ENCODE measurements at places on chromosomes 2 and 18.

GRCh38 chr18:48531908-48532307 is 6.9 kb upstream of the CTIF start:
- DNase-seq: no peak

GRCh38 chr2:101815154-101815553 is 117.6 kb downstream of the MAP4K4 start:
- DNase-seq: no peak

GRCh38 chr2:88690591-88691338 is 708 bp upstream of the RPIA start:
- no peak for DNase-seq

DNA sequence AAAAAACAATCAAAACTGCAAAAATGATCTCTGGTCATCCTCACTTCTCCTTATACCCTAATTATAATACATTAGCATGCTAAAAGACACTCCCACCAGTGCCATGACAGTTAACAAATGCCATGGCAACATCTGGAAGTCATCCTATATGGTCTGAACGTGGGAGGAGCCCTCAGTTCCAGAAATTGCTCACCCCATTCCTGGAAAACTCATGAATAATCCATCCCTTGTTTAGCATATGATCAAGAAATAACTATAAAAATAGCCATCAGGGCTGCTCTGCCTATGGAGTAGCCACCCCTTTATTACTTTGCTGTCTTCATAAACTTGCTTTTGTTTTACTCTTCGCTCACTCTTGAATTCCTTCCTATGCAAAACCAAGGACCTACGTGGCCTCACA is 5.7 kb upstream of the C2orf80 start:
- DNase-seq: no peak

GRCh38 chr2:156065912-156066311 is 266.6 kb downstream of the NR4A2 start:
- DNase-seq: no peak

GRCh38 chr18:468955-469790 is 31.3 kb downstream of the COLEC12 start:
- DNase-seq: no peak
